ENCODE measurements at places on chromosomes 13 and 19.
A peak's percentile ranks its signal among the peaks of the same experiment; 100 is the strongest.

- no peak for DNase-seq
Measured at GRCh38 chr13:66322193-66322740, 907.9 kb downstream of the PCDH9 start.

- DNase-seq, result no peak
Measured at GRCh38 chr19:3006075-3006767, 22.9 kb downstream of the TLE2 start.

DNA sequence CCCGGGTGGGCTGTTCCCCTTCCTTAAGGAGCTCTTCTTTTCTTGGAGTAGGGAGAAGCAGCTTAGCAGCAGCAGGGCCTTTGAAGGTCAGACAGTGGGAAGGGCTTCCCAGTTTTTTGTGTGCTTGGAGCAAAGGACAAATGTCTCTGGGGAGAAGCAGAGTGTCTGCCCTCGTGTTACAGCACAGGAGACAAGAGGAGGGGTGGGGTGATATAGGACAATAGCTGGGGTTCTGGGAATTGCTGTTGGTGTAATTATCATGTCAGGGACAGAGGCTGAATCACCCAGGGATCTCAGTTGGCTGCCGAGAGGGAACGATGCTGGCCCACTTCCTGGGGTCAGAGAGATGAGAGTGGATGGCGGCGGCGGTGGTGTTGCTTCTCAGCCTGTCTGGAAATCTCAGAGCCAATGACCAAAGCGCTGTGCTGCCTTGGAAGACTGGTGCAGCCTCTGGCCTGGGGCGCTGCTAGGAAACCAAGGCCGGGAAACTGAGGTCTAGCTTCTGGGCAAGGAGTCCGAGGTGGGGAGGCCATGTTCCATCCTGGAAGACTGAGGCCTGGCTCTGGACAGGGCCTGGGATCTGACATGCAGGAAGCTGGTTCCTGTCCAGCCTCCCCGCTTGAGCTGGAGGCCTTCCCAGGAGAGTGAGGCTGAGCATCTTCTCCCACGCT lies 1.2 kb downstream of the INAFM1 start:
- DNase-seq, result no peak

GRCh38 chr13:100388923-100389322 lies 199.7 kb downstream of the GGACT start:
- no peak for DNase-seq

DNA sequence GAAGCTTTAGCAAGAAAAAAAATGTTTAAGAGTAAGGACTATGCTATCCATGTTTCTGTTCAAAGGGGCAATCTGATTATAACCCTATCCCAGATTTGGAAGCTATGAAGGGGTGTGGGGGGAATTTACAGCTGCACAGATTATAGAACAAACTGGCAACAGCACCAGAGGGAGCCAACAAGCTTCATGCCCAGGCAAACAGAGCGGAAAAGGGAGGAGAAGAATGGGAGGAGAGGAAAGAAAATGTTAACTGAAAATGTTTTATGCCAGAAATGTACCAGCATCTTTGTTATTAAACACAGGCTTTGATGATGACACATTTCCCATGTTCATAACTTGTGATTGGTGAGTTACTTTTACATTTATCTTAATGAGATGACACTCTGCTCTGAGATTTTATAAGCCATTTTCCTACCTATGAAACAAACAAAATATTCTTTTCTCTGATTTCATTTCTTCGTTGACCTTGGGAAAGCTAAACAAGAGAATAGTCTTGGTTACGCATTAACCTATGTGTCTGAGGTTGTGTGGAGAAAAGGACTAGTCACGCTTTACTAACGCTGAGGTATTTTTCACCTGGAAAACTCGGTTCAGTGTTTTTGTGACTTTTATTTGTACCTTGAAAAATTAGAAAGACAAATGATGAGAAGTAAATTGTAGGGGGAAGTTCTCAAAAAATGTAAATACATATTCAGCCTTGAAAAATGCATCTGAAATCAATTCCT lies 235.8 kb upstream of the MIR17HG start:
- DNase-seq, result no peak

DNA sequence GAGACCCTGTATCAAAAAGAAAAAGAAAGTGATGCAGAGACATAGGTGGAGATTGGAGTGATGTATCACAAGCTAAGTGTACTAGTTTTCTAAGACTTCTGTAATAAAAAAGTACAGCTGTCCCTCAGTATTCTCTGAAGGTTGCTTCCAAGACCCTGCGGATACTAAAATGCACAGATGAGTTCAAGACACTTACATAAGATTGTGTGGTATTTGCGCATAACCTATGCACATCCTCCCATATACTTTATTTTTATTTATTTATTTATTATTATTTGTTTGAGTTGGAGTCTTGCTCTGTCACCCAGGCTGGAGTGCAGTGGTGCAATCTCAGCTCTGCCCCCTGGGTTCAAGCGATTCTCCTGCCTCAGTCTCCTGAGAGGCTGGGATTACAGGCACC lies 13.6 kb upstream of the HAS1 start:
- DNase-seq, result no peak

GRCh38 chr13:38636761-38637160 lies 50.1 kb upstream of the FREM2 start:
- DNase-seq, result no peak

DNA sequence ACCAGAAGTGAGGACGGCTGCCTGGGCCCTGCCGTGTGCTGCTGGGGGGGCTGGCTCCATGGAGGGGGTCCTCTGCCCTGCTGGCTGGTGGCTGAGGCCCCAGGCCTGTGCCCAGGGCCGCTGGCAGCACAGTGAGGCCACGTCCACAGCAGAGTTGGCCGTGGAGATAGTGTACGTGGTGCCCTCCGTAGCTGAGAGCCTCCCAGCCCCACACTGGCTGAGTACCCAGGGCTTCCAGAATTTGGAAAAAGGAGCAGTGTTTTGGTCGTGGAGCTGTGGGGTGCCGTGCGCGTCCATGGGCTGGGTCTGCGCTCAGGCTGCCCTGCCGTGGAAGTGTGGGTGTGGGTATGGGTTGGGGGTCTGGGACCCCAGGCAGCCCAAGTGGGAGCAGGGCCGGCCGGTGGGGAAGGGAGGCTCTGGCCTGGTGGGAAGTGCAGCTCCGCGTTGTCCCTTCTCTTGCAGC lies 5.9 kb downstream of the PTBP1 start:
- DNase-seq, result no peak

- DNase-seq, result peak; percentile 42
Measured at GRCh38 chr19:6674868-6675305, 4.9 kb upstream of the TNFSF14 start.

DNA sequence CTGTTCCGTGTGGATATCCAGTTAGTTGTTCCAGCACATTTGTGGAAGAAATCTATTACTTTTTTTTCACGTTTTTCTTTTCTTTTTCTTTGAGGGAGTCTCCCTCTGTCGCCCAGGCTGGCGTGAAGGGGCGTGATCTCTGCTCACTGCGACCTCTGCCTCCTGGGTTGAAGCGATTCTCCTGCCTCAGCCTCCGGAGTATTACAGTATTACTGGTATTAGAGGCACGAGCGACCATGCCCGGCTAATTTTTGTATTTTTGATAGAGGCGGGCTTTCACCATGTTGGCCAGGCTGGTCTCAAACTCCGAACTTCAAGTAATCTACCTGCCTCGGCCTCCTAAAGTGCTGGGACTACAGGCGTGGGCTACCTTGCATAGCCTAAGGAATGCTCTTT lies 43.6 kb downstream of the ZNF611 start:
- no peak for DNase-seq

GRCh38 chr13:43805681-43806128 lies 18.9 kb upstream of the ENOX1 start:
- DNase-seq, result no peak

GRCh38 chr19:34744896-34745690 lies 11.1 kb downstream of the ZNF181 start:
- no peak for DNase-seq

DNA sequence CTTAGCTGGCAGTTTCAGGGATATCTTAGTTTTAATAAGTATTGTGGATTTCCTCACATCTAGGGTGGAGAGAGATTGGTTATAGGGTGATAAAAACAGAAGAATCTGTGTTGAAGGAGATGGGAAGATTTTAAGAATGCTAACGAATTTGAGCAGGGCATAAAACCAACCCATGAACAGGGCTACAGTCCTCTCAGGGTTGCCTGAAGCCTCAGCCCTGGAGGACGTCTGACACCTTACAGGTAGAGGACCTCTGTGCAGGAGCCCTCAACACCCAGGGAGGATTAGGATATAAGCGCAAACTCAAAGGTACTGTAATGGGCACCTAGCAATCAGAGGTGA lies 461 bp upstream of the WASF3 start:
- DNase-seq, result no peak

- DNase-seq, result peak; percentile 80
Measured at GRCh38 chr19:5665781-5666513, 14.4 kb downstream of the MICOS13 start.

- no peak for DNase-seq
Measured at GRCh38 chr13:66128692-66129269, 1101.4 kb downstream of the PCDH9 start.

DNA sequence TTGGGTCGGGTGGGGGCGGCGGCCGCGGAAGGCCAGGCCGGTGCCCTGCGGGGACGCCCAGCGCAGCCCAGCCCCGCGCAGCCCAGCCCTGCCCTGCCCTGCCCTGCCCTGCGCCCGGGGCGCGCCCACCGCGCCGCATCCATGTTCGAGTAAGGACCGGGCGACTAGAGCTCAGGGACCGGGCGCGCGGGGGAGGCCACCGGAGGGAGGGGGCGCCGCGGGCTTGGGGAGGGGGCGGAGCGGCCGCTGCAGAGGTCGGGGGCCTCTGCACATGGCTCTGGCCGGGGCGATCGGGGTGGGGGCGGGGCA lies 169 bp downstream of the GRAMD1A start:
- no peak for DNase-seq

- no peak for DNase-seq
Measured at GRCh38 chr13:47463726-47464125, 537.3 kb downstream of the SUCLA2 start.

GRCh38 chr19:55368701-55369563 lies 1.3 kb downstream of the IL11 start:
- no peak for DNase-seq

GRCh38 chr13:40179445-40180281 lies 486.8 kb downstream of the FOXO1 start:
- no peak for DNase-seq

GRCh38 chr13:30752201-30752797 lies 17.0 kb downstream of the ALOX5AP start:
- no peak for DNase-seq

DNA sequence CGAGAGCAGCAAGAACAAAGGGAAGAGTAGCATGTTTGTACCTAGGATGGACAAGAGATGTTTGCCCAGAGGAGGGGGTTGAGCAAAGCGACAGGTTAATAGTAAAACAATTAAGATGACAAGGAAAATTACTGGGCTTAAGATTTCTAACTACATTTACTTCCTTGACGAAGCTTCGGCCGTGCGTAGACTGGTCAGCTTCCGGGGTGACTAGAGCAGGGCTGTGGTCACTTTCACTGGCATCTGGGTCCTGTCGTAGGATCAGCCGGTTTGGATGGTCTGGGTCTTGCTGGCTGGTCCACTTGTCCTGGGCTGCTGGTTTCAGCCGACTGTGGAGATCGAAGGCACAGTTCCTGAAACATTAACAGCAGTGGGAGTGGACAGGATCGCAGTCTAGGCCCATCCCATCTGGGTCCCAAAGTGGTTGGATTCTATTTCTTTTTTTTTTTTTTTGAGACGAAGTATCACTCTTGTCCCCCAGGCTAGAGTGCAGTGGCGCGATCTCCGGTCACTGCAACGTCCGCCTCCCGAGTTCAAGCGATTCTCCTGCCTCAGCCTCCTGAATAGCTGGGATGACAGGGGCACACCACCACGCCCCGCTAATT lies 5.0 kb upstream of the BSG start:
- no peak for DNase-seq

- DNase-seq, result peak; percentile 29
Measured at GRCh38 chr13:73708393-73708985, 425.7 kb downstream of the KLF12 start.

GRCh38 chr19:8526345-8527091 lies 12.6 kb upstream of the ZNF414 start:
- DNase-seq, result peak; percentile 57

DNA sequence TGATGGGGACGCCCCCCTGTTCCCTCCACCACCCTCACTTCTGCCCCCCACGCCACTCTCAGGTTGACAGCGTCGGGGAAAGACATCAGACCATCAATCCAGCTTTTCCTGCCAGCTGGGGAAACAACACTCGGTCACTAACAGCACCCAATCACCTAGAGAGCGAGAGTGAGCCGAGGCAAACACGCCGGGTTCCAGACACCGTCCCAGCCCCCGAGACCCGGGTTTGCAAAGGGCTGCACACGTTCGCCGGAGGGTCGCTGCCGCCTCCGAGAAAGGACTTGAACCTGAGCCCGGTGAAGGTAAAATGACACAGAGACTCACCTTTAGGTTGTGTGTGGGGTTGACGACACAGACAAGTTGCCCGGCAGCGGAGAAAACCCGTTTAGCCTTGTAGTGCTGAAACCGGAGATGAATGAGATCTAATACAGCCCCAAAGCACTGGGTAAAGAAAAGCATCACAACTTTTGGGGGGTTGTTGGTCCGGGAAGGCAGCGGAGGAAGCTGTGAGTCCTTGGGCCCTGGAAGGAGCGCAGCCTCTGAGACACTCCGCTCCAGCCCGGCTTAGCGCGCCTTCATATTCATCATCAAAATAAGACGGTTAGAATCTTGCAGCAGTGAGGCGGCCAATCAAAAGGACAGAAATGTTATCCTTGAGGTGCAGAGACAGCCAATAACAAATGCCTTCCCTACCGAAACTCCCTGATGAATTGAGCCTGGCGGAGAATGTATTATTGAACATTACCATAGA lies at the start of gene SIAH3:
TSS of gene SIAH3 (minus strand) at position 583 of the 751 bp plus-strand sequence. CDS start at position 459, 124 bp downstream.
- DNase-seq, result no peak

GRCh38 chr19:40693150-40693788 lies 2.8 kb upstream of the NUMBL start:
- no peak for DNase-seq

GRCh38 chr19:47257411-47258169 lies 1.3 kb downstream of the CCDC9 start:
- no peak for DNase-seq

DNA sequence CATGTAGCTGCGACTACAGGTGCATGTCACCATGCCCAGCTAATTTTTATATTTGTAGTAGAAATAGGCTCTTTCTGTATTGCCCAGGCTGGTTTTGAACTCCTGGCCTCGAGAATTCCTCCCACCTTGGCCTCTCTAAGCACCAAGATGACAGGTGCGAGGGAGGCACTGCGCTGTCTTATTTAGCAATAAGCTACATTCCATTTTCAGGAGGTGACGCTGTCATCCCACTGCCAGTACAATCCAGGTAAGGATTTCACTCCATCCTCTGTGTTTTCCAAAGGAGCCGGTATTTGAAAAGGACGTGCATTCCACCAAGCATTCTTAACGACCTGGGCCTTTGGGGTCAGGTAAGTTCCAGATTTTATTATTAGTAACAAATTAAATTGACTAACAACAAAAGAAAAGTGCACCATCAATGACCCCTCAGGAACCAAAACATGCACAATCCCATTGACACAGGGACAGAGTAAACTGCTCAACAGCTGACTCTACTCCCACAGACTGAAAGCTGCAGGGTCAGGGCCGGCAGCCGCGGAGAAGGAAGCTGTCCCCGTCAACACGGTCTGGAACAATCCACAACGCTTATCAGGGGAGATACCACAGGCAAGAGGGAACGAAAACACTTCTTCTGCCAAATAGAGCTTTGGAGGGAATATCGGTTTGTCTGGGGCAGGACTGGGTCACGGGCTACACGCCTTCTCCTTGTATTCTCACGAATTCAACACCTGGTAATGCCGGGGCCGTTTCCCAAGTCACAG lies 82.8 kb downstream of the INSR start:
- DNase-seq, result no peak

Measured in kidney epithelial cell (primary cell).